ENCODE measurements at places on chromosomes 16 and 17.

GRCh38 chr17:19248151-19248927 lies 11.2 kb downstream of the EPN2 start:
- no peak for DNase-seq

DNA sequence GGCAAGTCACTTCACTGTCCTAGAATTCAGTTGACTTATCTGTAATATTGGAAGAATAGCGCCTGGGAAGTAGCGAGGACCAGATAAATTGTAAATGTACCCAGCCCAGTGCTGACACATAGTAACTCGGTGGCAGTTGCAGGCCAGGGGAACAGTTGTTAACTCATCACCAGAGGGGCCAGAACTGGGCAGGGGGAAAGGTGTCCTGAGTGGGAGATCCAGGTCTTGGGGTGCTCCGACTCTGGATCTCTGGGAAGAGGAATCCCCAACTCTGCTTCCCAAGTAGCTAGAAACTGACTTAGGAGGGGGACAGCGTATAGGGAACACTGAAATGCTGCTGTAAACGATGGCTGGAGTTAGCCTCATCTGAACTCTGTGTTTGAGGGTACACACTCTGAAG lies 23.0 kb downstream of the BCL7C start:
- DNase-seq = no peak

GRCh38 chr16:69410219-69410990 lies 14.0 kb upstream of the CYB5B start:
- no peak for DNase-seq

GRCh38 chr17:311119-311782 lies 41.4 kb downstream of the RPH3AL start:
- no peak for DNase-seq

- no peak for DNase-seq
Observed at GRCh38 chr16:57532266-57532625, 4.1 kb downstream of the CCDC102A start.

- no peak for DNase-seq
Observed at GRCh38 chr17:49931416-49932137, 37.4 kb upstream of the DLX4 start.

DNA sequence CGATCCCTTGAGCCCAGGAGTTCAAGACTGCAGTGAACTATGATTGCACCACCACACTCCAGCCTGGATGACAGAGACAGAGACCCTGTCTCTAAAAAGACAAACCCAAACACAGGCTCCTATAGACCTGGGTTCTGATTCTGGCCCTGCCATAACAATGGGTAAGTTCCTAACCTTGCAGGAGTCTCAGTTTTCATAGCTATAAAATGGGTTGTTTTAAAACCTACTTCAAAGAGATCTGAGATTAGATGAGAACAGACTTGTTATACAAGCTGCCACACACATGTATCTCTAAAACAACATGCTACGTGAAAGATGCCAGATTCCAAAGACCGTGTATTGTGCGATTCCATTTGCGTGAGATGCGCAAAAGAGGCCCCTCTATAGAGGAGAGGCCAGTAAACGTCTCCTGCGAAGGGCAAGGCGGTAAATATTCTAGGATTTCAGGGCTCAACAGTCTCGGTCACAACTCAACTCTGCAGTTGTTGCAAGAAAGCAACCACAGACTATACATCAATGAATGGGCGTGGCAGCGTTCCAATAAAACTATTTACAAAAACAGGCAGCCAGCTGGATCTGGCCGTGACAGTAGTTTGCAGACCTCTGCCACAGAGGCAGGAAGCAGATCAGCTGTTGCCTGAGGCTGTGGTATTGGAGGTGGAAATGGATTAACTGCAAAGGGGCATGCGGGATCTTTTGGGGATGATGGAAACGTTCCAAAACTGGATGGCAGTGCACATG lies 5.9 kb downstream of the CORO7 start:
- DNase-seq = no peak

DNA sequence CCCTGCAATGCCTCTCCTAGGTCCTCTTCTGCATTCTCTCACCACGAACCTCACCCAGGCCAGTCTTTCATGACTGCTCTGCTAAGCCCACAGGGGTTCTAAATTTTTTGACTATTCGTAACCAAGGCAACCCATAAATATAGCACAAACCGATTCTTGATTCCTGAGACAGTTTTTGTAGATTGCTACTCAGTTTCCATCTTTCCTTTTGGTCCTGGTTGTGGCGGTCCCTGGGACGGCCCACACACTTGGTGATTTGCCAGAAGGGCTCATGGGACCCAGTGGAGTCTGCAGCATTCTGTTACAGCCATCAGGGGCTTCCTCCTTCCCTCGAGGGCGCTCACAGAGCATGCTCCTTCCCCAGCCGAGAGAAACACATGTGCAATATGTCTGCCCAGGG lies 23.4 kb upstream of the MGAT5B start:
- DNase-seq = no peak

- DNase-seq = no peak
Observed at GRCh38 chr16:70752426-70752825, 48.5 kb downstream of the VAC14 start.

GRCh38 chr16:75559564-75560372 lies 3.7 kb upstream of the TMEM231 start:
- DNase-seq = no peak

DNA sequence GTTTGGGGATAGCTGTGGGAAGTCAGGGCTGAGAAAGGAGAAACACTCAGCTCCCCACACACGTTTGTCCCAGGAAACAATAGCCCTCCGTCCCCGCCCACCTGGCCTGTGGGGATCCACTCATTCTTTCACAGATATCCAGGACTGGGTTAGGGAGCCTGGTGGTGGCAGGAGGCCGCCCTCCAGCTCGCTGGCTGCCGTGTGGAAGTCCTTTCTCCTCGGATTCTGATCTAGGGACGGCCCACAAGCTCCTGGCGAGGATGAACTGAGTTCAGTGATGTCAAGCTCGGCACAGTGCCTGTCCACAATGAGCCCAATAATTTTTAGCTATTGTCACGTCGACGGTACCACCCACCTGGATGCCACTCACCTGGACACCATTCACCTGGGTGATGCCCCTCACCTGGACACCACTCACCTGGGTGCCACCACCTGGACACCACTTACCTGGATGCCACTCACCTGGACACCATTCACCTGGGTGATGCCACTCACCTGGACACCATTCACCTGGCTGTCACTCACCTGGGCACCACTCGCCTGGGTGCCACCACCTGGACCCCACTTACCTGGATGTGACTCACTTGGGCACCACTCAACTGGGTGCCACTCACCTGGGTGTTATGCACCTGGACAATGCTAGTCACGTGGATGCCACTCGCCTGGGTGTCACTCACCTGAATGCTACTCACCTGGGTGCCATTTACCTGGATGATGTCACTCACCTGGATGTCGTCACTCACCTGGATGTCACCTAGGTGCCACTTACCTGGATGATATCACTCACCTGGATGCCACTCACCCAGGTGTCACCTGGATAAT lies 172.5 kb upstream of the FOXF1 start:
- no peak for DNase-seq

DNA sequence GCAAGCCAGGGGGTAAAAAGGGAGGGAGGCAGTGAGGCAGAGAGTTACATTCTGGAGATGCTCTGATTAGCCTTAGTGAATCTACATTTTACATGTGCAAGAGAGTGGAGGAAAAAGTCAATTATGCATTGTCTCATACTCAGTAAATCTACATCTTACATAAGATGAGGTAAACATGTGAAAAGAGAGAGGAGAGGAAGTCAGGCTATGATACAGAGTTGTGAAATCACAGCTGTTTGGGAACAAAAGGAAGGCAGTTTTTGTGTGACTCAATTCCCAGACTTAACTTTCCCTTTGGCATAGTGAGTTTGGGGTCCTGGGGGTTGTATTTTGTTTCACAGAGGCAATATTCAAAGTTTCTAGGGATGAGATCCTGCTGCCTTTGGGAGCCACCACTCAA lies 67.8 kb downstream of the GP2 start:
- no peak for DNase-seq

- DNase-seq = no peak
Observed at GRCh38 chr17:41627316-41628072, 3.1 kb upstream of the KRT17 start.

DNA sequence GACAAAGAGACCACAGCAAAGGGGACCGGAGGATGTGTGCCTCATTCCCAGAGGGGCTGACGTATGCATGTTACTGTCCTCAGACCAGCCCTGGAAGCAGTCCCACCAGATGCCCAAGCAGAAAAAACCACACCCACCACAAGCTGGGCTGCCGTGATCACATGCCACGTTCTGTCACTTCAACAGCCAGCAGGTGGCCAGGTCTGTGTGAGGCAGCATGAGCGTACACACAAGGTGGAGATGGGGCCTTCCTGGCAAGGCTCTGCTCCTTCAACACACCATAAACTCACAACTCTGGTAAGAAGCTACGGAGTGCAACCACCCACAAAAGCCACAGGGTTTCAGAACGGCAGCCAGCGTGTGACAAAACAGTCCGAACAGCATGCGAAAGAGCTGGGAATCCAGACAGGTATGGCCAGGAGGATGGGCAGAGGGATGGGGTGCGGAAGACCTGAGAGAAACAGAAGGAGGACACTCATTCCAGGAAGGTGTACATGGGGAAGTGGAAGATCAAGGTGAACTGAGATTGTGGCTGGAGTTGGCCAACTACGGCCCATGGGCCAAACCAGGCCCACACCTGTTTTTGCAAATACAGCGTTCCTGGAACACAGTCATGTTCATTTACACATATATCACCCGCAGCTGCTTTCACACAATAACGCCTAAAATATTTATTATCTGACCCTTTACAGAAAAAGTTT lies 27.9 kb downstream of the MBTPS1 start:
- DNase-seq = no peak

DNA sequence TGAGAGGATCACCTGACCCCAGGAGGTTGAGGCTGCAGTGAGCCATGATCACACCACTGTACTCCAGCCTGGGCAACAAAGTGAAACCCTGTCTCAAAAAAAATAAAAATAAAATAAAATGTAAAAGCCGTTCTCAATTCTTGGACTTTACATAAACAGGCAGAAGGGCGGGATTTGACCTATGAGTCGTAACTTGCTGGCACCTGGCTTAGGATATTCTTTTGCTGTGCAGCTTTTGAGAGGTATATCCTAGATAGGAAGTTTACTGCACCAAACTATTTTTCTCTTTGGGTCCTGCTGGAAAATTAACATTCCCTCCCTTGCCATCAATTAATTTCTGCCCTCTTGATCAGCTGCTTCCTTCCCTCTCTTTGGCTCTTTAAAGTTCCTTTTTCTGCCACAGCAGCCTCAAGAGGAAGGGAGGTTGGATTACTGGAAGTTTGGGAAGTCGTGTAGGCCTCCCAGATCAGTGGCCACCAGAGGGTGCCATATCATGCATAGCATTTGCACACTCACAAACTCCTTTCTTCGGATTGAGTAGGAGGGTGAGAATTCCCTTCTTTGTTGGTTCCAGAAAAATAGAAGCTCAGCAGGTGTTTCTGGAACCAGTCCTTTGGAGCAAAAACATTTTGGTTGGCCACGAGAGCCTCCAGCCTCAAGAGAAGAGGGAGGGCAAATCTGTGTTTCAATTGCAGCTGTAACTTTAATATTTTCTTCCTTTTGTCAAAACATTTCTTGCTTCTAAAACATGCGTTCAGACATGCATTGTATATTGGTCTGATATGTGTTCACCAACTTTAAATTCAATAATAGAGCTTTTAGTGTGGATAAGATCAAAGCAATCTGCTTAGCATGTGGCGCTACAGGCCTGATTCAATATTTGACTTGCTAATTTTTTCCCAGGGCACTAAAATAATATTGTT lies 147.3 kb downstream of the CCDC182 start:
- DNase-seq = no peak

DNA sequence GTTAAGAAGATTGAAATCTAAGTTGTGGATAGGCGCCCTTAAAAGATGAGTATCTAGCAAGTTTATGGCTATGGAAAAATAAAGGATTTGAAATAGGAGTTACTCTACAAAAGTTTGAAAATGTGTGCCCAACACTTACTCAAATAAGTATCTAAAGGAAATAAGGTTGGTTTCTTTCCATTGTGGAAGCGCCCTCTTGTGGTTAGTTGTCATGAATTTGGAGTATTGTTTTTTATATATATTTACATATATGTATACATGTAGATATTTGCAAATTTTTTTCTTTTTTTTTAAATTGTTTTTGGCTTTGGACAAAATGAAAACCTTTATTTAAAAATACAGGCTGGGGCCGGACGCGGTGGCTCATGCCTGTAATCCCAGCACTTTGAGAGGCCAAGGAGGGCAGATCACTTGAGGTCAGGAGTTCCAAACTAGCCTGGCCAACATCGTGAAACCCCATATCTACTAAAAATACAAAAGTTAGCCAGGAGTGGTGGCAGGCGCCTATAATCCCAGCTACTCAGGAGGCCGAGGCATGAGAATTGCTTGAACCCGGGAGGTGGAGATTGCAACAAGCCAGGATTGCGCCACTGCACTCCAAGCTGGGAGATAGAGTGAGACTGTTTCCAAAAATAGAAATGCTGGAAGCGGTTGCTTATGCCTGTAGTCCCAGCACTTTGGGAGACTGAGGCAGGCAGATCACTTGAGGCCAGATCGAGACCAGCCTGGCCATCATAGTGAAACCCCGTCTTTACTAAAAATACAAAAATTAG lies 24.0 kb upstream of the VPS4A start:
- DNase-seq = peak; percentile 58

- no peak for DNase-seq
Observed at GRCh38 chr16:79047337-79047736, 553.2 kb downstream of the MAF start.

GRCh38 chr17:71251951-71252350 lies 868.9 kb upstream of the SOX9 start:
- DNase-seq = no peak

DNA sequence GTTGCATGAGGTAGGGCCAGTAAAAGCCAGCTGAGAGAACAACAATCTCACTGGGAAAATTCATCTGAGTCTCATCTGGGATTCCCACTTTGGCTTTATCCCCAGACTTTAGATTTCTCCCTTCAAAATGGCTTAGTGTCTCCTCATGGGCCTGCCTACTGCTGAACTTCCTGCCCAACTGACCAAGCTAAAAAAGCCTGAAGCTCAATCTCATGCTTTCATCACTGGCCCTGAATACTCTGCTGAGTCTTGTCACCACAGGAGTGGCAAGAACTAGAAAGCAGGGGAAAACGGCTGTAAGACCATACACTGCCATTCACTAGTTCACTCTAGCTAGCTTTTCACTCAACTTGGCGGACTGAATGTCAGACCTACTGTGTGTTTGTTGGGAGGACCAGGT lies 96.4 kb upstream of the NOG start:
- no peak for DNase-seq

All from left renal cortex interstitium (tissue), 4 donors.